ENCODE measurements at places on chromosomes 3 and 15.

DNA sequence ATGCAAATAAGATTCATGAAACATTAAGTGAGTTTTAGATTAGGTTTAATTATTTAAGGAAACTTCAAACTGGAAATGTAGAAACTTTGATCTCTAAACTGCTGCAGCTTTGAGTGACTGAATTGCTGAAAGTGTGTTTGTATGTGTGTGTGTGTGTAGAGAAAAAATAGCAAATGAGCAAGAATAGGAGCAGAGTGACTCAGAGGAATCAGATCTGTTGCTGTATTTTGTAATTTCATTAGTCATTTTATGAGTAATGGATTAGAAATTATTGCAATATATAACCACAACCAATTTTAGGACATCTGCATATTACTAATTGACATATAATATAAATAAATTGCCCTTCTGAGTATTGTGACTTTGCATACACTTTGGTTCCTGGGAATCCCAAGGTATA, 52.8 kb upstream of the SLC9A9 start:
- DNase-seq, result no peak

DNA sequence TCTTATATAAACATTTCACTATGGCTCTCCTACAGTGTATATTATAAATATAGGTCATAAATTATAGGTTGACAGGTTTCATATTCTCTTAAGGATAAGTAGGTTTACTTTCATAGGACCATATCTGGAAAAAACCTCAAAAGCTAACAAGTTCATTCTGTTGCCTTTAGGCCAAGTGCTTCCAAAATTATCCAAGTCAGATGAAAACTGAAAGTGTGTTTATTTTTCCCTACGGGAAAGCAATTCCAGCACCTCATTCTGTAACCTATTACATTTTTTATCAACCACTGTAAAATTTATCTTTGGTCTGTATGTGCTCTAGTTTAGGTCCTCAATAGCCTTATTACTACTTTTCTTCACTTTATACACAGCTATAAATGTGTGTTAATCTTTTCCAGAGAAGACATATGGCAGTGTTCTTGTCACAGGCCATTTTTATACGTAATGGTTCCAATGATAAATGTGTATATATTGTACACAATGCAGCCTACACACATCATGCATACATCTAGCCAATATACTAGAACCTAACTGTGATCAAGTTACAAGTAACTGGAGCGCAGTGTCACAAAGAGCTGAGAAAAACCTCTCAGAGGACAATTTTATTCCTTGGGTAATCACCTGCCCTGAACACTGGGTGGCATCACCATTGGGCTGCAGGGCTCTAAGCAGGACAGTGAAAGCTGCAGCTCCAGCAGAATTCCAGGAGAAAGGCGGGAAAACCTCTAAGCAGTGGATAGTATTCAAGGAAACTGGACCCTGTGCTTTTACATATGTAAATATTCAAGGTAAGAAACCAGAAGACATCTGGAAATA, 251.3 kb downstream of the CTNNB1 start:
- DNase-seq, result no peak

- no peak for DNase-seq
Measured at GRCh38 chr15:85760049-85760448, 34.7 kb downstream of the KLHL25 start.

- DNase-seq, result no peak
Measured at GRCh38 chr3:139561255-139561817, 21.8 kb upstream of the RBP1 start.

DNA sequence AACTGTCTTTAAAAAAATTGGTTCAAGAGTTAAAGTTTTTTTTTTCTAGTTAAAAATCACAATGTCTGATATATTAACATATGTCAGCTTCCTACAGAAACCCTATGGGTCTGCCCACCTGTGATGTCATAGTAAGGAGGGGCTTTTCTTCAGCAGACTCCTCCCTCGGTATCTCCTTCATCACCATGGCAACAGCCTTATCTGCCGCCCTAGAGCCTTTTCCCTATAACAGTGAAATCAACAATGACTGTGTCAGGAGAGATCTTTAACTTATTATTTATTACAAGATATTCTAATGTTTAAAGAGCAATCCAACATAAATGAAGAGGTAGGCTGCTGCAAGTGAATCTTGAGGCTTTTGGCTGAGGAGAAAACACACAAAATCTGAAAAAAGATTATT, 138.7 kb downstream of the PEX5L start:
- no peak for DNase-seq

DNA sequence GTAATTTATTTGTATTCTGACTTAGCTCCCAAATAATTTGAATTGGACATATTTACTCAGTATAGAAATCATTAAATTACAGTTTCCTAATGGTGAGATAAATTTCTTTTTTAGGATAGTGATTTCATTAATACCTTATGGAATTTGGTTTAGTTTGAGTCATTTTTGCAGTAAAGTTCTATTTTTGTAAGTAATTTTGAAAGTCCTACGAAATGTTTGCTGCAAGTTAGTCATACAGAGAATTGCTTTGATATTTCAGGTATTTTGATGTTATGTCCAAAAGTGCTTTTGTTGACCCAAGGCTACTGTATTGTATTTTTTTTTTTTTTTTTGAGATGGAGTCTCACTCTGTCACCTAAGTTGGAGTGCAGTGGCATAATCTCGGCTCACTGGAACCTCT, 41.7 kb downstream of the TCF12 start:
- no peak for DNase-seq

GRCh38 chr3:195893516-195893915, 14.8 kb downstream of the TNK2 start:
- peak; percentile 73 for DNase-seq

DNA sequence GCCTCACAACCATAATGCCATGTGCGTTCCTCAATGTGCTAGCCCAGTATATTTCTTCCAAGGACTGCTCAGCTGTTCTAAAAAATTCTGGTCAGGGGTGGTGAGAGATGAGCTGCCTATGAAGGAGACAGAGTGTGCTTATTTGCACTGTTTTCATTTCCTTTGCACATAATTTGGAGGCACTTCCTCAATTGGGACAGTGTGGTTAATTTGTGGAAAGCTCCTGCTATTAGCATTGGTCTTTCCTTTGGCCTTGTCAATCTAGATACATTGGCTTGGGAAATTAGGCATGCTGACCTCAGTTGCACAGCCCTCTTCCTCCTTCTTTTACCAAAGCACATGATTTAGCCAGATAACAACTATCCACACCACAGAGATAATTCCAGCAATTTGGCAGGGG, 9.4 kb downstream of the FAM81A start:
- DNase-seq, result no peak

GRCh38 chr3:118089563-118089962, 945.1 kb downstream of the IGSF11 start:
- no peak for DNase-seq

GRCh38 chr15:48625126-48625525, 20.4 kb downstream of the FBN1 start:
- no peak for DNase-seq

GRCh38 chr3:39140341-39140971, 12.9 kb downstream of the CSRNP1 start:
- DNase-seq, result no peak

DNA sequence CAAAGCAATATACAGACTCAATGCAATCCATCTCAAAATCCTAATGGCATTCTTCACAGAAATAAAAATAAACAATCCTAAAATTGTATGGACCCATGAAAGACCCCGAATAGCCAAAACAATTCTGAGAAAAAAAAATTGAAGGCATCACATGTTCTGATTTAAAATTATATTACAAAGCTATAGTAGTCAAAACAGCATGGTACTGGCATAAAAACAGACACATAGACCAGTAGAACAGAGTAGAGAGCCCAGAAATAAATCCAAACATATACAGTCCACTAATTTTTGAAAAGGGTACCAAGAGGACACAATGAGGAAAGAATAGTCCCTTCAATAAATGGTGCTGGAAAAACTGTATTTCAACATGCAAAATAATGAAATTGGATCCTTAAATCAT, 70.4 kb upstream of the THRB start:
- no peak for DNase-seq

DNA sequence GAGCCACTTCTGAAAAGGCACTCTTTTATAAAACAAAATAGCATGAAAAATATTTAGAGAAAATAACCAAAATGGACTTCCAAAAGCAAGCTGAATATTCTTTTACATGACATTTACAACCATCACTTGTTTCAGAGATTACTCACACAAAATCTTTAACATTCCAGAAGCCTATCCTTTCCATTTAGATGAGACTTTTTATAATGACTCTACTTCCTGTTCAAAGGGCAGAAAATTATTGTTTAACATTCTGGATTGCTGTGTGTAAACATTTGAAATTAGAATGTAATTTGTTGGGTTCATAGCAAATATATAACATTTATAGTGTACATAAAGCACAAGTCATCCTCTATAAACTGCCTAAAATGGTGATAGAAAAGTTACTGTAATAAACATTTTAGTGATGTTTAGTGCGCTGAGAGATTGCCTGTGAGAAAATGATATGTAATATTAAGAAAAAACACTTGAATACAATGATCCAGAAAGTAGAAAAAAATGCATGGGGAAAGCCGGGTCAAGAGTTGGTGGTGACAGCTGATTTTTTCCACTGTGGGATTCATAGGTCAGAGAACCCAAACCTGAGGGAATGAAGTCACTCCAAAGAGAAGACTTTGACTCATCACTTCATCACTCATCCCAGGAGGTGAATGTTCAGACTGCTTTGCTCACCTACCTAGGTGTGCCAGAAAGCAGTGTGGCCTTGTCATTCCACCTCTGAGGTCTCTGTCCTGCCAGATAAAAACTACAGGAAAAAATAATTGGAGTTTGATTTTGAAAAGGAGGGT, 305.8 kb downstream of the ARPP21 start:
- DNase-seq, result no peak

DNA sequence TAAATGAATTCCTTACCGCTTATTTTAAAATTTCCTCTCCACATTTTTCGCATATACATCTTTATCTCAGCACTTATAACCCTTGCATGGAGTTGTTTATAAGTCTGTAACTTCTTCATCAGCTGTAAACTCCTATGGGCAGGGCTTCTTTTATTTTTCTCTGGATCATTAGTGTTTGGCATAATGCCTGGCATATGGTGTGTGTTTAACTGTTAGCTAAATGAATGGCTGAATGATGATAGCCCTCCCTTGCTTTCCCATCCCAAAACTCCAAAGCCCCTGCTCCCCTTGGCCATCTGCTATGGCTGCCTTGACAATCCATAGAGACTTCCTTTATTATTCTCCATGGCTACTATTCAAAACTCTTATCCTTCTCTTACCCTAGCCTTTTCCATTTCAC, 48.1 kb upstream of the SEMA6D start:
- no peak for DNase-seq

DNA sequence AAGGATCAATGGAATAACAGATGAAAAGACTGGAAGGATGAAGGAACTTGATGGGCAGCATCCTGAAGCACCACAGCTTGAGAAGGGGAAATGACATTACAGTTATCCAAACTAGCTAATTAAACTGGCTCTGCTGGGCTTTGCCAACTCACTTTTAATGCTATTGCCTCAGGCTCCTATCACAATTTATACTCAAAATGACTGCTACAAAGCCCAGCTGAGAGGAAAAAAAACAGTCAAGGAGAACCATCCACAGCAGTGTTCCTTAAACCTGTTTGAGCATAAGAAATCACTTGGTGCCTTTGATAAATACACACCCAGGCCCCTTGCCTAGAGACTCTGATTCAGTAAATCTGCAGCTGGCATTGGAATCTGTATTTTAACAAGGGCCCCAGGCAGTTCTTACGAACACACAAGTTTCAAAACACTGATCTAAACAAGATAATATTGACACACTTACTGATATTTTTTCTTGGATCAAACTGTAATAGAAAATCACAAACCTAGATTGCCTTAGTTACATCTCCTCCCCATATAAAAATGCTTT, 85.8 kb downstream of the MB21D2 start:
- no peak for DNase-seq

GRCh38 chr3:179956416-179956830, 80.3 kb downstream of the PEX5L start:
- no peak for DNase-seq

GRCh38 chr3:161349529-161350312, 21.6 kb downstream of the SPTSSB start:
- no peak for DNase-seq

- no peak for DNase-seq
Measured at GRCh38 chr3:1421577-1421976, 328.8 kb downstream of the CNTN6 start.

GRCh38 chr3:171200052-171200749, 173.7 kb upstream of the SLC2A2 start:
- no peak for DNase-seq

GRCh38 chr3:95705786-95706418, 1108.5 kb upstream of the EPHA6 start:
- DNase-seq, result no peak

GRCh38 chr3:105829871-105830622, 38.8 kb downstream of the CBLB start:
- no peak for DNase-seq
